ENCODE measurements at places on chromosomes 7 and 10.

- no peak for DNase-seq
Observed at GRCh38 chr10:87657371-87657770, 2.3 kb upstream of the PAPSS2 start.

- DNase-seq = no peak
Observed at GRCh38 chr10:113666682-113667252, 2.9 kb upstream of the NRAP start.

DNA sequence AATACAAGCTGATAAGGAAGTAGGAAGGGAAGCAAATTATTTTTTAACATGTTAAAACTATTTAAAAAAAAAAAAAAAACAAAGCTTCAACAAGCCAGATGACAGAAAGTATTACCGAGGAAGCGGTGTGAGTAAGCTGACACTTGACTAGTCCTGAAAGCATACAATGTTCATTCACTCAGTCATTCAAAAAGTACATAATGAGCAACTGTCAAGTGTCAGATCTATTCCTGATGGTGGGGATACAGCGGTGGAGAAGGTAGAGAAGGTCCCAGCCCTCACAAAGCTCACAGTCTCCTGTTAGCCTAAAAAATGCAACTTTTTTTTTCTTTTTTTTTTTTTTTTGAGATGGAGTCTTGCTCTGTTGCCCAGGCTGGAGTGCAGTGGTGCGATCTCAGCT lies 40.0 kb downstream of the RAPGEF5 start:
- no peak for DNase-seq

DNA sequence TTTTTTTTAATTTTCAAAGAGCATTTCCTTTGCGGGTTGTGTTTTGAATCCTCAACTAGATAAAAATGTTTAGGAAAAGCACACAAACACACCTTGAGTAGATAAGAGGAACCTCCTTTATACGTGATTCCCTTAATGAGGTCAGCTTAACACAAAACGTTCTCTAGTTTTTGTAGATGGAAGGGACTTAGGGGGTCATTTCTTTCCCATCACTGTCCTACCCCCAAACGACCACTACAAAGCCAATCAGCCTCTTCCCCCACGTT lies 1.2 kb downstream of the SUV39H2 start:
- no peak for DNase-seq

DNA sequence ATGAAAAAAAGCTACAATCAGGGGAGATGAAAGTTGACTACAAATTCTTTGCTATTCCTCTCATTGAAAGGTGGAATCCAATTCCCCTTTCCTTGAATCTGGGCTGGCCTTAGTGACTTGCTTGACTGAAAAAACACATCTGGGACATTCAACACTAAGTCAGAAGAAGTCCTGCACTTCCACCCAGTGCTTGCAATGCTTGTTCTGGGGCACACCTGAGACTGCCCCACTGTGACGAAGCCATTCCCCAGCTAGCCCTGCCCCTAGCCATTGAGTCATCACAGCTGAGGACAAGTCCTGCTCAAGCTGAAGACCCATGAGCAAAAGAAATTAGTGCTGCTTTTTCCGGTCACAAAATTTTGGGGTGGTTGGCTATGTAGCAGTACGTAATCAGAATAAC lies 19.2 kb upstream of the GRID1 start:
- no peak for DNase-seq

GRCh38 chr10:36888925-36889573 lies 236.3 kb upstream of the ANKRD30A start:
- DNase-seq = no peak

DNA sequence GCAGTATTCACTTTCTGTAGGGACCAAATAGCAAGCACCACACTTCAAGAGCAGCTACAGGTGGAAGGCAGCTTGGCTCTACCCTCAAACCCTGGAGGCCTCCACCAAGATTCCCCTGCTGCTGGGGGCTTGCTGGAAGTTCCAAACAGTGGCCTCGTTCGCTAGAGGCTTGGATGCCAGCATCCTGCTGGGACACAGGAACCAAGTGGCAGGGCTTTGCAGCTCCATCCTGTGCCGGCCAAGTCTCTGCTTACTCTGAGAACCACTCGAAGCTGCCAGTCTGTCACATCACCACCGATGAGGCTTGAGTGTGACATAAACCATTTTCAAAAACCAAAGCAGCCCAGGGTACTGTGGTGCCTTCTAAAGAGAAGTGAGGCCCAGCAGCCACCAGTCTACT lies 69.2 kb upstream of the UNC5B start:
- DNase-seq = no peak

DNA sequence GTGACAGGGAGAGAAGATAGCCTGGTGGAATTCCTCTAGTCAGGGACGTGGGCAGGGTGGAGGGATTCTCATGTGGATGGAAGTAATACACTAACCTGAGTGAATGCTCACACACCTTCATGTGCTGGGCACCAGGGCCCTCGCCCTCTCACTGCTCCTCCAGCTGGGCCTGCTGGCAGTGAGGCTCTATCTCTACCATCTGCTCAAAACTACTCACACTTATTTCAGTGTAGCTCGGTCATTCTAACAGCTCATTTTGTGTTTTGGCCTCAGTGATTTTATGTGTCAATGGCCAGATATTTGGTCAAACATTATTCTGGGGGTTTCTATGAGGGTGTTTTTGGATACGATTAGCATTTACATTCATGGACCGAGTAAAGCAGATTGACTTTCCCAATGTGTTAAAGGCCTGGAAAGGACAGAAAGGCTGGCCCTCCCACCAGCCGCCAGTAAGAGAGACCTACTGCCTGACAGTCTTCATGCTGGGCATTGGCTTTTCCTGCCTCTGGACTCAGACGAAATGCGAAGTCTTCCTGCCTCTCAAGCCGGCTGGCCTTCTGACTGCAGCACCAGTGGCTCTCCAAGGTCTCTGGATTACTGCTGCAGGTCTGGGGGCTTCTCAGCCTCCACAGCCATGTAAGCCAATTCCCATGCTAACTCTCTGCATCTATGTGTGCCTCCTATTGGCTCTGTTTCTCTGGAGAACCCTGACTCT lies 335.4 kb downstream of the CXCL12 start:
- DNase-seq = no peak

DNA sequence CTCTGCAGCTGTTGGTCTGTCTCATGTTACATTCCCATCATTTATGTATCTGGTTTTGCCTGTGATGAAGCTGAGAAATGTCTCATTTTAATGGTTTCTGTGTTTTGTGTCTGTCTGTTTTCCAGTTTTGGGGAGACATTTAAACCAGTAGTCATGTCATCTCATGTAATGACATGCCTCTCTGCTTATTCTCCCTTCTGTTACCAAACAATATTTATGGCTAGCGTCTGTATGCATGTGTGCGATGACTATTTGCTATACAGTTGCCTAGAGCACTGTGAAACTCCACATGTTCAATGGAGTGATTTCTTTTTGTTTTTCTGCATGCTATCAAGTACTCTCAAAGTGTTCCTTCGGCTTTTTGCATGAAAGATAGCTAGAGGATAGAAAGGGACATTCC lies 132.0 kb downstream of the ST7 start:
- DNase-seq = no peak

DNA sequence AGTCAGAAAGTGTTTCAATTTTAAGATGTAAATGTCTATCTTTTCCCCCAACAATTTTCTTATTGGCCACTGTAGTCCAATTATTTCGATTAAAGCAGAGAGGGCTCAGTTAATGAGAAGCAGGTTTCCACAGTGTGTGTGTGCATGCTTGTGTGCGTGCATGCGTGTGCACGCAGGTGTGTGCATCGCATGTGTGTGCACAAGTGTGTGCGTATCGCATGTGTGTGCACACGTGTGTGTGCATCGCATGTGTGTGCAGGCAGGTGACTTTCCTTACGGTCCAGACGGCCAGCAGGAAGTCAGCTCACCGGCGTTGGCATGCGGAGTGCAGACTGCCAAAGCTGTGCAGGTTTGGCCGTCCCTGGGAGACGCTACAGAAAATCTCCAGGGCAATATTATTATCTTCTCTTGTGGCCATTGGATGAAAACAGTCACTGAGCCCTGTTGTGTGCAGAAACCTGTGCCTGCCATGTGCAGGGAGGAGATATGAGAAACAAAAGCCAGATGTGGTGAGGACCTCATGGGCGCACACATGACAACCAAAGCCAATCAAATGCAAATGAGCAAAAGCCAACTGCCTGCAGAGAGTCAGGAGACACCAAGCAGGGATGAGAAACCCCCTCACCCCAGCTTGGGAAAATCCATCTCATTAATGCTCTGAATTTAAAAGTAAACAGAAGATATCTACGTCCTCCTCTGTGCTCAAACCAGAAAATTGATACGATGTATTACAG lies 70.4 kb downstream of the C10orf90 start:
- no peak for DNase-seq

DNA sequence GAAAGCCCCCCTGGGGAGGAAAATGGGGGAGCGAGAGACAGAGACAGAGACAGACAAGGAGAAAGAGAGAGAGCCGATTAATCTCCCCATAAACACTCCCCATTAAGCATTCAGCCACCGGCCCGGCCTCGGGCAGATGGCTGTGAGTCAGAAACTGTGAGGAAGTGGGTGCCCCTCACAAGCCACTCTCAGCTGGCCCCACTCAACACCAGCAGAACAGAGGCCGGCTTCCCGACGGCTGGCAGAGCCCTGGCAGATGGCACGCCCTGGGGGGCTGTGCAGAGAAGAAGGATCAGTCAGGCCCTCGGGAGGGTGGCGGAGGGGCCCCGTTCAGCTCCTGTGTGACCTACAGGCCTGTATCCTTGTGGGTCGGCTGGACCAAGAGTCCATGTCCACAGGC lies 41.2 kb downstream of the CAMK2B start:
- no peak for DNase-seq

DNA sequence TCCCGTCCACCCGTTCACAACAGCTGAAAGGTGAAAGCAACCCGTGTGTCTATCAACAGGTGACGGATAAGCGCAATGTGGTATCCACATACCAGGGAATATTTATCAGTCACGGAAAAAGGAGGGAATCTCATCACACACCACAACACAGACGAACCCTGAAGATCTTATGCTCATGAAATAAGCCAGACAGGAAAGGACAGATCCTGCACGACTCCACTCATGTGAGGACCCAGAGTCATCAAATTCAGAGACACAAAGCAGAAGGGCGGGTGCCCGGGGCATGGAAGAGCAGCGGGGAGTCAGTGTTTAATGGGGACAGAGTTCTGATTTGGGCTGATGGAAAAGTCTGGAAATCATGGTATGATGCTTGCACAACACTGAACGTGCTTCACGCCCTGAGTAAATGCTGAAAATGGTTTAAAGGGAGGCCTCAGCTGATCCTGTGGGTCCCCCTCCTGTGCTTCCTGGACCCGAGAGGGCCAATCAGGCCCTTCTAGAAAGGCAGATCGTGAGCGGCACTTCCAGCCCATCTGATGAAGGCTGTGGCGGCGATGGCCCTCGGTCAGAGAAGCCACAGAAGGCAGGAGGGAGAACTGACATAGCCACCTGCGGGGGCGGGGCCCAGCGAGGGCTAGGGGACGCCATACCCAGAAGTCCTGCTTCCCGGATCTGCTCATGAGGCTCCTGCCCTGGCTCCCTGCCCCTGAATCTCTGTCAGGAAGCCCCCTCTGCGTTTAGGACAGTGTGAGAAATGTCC lies 19.1 kb downstream of the WDR86 start:
- no peak for DNase-seq

- DNase-seq = no peak
Observed at GRCh38 chr10:34771106-34771505, 44.0 kb downstream of the PARD3 start.

DNA sequence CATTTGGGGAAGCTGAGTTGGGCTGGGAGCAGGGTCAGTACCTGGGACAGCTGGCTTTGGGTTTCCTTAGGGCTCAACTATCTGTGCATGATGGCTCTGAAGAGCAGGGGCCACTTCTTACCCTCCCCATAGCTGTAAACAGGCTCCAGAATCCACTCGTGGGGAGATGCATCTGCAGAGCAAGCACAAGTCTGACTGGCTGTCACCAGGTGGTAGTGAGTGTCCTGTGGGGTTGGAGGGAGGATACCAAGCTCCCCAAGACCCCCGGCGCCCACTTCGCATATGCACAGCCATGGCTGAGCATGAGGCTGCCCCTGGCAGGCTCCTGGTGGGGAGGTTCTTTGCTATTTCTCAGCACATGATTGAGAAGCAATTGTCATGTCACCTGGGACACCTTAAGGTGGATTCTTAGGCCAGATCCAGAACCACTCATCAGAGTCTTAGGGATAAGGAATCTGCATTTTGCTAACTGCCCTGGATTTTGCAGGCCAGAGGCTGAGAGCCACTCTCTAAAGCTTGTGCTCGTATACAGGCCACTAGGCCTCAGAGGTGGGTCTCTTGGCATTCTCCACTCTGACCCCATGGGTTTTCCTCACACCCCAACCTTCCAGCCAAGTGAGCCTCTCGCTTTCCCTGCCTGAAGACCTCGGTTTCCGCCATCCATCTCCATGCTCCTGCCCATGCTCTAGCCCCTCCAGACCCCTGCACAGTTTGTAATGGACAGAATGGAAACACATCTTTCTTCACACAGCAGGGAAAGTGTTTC lies 53.7 kb downstream of the ADCY1 start:
- no peak for DNase-seq

- DNase-seq = no peak
Observed at GRCh38 chr10:36670621-36671402, 454.6 kb upstream of the ANKRD30A start.

DNA sequence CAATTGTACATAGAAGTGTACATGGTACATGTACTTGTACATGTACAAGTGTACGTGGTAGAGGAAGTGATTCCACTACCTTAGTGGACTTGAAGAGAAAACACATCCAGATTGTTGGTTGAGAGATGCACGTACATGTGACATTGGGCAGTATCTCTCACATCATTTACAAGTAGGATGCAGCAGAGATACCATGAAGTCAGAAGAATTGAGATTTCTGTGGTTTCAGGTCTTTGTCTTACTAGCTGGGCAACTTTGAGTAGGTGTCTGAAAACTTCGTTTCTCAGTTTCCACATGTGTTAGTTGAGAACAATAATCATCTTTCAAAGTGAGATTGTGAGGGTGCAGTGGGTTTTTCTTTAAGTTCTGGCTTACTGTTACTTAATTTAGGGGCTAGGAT lies 21.5 kb downstream of the CLDN12 start:
- DNase-seq = no peak

GRCh38 chr7:30187513-30187912 lies 52.7 kb downstream of the MTURN start:
- DNase-seq = no peak

- no peak for DNase-seq
Observed at GRCh38 chr10:24428410-24428782, 219.5 kb downstream of the KIAA1217 start.

DNA sequence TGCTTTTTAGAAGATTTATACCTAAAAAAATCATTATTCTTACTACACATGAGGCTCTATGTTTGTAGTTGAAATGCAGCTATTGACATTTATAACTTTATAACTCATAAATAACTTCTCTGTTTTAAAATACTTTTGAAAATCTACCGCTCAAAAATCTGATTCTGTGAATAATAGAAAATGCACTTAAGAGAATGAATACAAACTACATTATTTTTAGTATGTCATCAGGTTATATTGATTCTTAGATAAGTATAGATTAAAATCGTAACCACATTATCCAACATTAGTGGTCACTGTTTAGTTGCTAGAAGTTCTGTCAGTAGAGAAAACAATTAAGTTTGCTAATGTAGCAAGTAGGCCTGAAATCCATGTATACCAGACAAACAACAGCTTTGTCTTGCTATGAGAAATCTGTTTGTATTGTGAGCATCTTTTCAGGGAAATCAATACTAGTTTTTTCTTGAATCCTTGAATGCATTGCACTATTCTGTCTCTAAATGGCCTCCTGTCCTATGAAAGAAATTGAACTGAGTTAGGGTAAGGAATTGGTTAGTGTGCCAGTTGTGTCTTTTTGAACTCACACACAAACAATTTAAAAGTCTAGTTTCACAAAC lies 116.5 kb upstream of the HDAC9 start:
- DNase-seq = no peak

GRCh38 chr10:44935966-44936295 lies 23.7 kb upstream of the RASSF4 start:
- DNase-seq = no peak

Data from astrocyte of the cerebellum (primary cell).